ENCODE measurements at places on chromosomes 12 and 14.

GRCh38 chr14:55077170-55078151 lies 26.0 kb downstream of the MAPK1IP1L start:
- no peak for DNase-seq

DNA sequence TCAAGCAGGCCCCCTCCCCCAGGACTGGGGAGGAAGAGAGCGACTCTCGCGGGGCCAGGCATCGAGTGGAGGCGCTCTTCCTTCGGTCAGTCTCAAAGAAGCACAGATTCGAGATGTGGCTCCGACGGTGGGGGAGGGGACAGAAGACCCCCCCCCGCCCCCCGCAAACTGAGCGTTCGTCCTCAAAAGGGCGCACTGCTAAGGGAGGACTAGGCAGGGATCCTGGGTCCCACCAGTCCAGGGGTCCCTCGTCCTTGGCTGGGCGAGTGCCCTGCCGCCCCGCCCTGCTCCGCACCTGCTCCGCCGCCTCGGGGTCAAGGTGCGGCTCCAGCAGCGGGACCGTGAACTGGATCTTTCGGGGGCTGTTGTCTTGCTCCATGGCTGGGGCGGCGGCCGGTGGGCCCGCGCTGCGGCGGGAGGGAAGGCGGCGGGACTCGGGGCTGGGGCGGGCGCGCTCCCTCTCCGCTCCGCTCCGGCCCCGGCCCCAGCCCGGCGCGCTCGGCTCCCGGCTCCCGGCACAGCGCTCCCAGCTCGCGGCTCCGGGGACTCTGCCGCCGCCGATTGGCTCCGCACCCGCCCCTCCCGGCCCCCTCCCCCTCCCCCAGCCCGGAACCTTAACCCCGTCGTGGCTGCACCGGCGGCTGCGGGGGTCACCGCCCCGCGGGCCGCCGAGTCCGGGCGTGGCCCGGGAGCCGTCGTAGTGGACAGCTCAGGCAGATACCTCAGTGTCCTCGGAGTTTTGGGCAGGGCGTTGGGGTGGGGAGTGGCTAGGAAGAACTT lies at the start of gene PPP1R1A:
PPP1R1A (minus strand) TSS at position 550 of the 780 bp plus-strand sequence; CDS start at position 379, 171 bp downstream.
- DNase-seq: no peak

- no peak for DNase-seq
Measured at GRCh38 chr12:26119391-26119989, 5.3 kb downstream of the BHLHE41 start.

GRCh38 chr14:50053935-50054334 lies 62.4 kb downstream of the VCPKMT start:
- no peak for DNase-seq

DNA sequence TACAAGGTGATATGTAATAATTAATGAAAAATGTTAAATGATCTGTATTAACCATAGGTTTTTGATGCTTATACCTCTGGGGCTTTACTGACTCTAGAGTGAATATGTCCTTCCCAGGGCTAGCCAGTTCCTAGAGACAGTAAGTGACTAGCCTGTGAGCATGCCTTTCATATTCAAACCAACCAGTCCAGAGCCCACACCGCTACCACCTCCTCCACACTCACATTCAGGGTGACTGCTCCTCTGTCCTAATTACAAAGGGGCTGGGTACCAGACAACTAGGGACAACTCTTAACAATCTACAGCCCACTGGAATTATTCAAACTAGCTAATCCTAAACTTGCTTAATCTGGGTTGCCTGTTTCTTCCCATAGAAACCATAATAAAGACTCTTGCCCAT lies 49.0 kb downstream of the RALGAPA1 start:
- DNase-seq: no peak

- DNase-seq: no peak
Measured at GRCh38 chr12:102061096-102061559, 663 bp downstream of the WASHC3 start.

GRCh38 chr12:123114304-123115083 lies 36.4 kb downstream of the PITPNM2 start:
- DNase-seq: no peak

DNA sequence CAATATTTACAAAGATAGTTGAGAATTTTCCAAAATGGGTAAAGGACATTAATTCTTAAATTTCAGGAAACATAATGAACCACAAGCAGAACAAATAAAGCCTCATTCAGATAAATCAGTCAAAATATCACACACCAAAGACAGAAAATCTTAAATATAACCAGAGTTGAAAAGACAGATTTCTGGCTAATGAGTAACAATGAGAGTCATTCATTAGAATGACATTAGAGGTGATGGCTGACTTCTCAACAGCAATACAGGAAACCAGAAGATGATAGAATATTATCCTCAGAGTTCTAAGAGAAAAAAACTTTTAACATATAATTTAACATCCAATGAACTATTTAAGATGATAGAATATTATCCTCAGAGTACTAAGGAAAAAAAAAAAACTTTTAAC lies 124.2 kb downstream of the DENND5B start:
- DNase-seq: no peak

GRCh38 chr12:63068857-63069442 lies 82.1 kb downstream of the AVPR1A start:
- DNase-seq: peak; percentile 48

GRCh38 chr12:64760808-64761573 lies 1.8 kb upstream of the GNS start:
- DNase-seq: no peak

- DNase-seq: no peak
Measured at GRCh38 chr12:130686511-130686991, 29.5 kb downstream of the RIMBP2 start.
